ENCODE measurements at places on chromosomes 11 and 22. TPM values are rescaled to one million over a fixed set of nuclear protein-coding genes. Genes with fewer than 3 reads are reported as not detected.
A peak's percentile ranks its signal among the peaks of the same experiment; 100 is the strongest.

DNA sequence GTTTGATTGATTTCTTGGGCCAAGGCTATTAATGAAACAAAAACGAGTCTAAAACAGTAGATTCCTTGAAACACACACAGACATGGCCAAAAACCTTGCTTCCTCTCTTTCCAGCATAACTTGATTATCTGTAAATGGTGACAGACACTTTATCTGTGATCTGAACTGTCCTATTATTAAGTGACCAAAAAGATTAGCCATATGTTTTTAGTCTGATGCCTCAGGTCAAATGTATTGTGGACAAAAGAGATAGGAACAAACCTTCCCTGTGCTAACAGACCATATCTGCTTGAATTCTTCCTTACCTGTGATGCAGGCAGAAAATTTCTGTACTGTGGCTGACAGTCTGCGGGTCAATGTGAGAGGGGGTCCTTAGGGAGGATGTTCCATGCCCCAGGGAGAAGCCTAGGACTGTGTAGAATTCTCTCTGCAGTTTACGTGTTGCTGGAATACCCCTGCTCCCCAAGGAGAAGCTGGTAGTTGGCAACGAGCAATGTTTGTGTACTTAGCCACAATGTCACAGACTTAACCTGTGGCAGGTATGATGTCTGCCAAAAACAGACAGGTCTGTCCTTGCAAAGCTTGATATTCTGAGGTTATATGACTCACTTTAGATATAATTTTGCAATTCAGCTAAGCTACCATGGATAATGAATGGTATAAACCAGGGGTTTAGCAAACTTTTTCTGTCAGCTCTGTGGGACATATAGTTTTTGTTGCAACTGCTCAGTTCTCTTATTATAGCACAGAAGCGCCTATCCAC lies 31.2 kb downstream of the C11orf71 start:
- H3K27me3 ChIP-seq = no peaks in the 10 kb centered on the region
- H3K4me3 ChIP-seq = no peak overlapping the region
- no peak for DNase-seq
- no peaks in the 10 kb centered on the region for H3K36me3 ChIP-seq
- peaks cover 34% of the 10 kb centered on the region for H3K4me1 ChIP-seq

DNA sequence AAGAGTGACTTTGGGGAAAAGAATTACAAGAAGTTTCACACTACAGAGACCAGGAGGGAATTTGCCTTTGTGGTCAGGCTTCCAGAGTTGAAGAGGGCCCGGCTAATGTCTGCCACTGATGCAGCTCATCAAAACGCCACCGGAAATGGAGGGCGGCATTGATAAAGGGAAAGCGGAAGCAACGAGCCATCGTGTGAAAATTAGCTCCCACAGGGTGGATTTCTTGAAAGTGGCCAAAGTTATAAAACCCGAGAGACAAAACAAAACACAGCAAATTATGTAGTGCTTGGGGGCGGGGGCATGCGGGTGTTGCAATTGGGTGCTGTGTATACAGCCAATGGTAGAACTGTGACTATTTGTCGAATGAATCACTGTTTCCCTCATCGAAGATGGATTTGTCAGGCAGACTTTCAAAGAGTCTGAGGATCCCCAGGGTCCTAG lies 113.0 kb downstream of the ADAMTS15 start:
- no peaks in the 10 kb centered on the region for H3K4me1 ChIP-seq
- H3K27me3 ChIP-seq = no peaks in the 10 kb centered on the region
- no peak overlapping the region for H3K4me3 ChIP-seq
- DNase-seq = no peak
- no peak overlapping the region for H3K27ac ChIP-seq
- no peaks in the 10 kb centered on the region for H3K36me3 ChIP-seq

DNA sequence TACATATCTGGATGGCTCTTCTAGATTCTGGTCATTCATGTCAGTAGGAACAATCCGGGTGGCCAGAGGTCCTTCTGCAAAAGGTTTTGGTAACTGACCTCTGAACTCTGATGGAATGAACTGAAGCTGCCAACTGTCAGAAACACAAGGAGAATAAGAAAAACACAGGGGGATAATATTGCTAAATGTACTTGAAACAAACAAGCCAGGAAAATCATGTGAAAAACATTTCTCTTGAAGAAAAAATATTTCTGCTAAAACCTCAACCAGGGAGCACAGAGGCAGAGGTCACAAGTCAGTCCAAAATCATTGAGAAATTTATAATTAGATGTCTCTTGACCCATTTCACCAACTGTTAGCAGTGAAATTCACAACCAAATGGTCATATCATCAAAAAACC lies 35.2 kb downstream of the ALG9 start:
- H3K27ac ChIP-seq = no peak overlapping the region
- no peaks in the 10 kb centered on the region for H3K27me3 ChIP-seq
- H3K4me1 ChIP-seq = no peaks in the 10 kb centered on the region
- peaks cover 5% of the 10 kb centered on the region for H3K36me3 ChIP-seq
- no peak for DNase-seq

- H3K27me3 ChIP-seq = no peaks in the 10 kb centered on the region
- H3K4me1 ChIP-seq = no peaks in the 10 kb centered on the region
- no peak overlapping the region for H3K4me3 ChIP-seq
- no peaks in the 10 kb centered on the region for H3K36me3 ChIP-seq
- H3K27ac ChIP-seq = no peak overlapping the region
- DNase-seq = no peak
Measured at GRCh38 chr11:101158119-101158518, 28.5 kb upstream of the PGR start.

GRCh38 chr11:26551186-26551801 lies 20.8 kb downstream of the MUC15 start:
- DNase-seq = no peak
- H3K4me3 ChIP-seq = no peak overlapping the region
- no peaks in the 10 kb centered on the region for H3K27me3 ChIP-seq

- peak overlapping the region; percentile 81 for H3K4me3 ChIP-seq
- peaks cover 55% of the 10 kb centered on the region for H3K36me3 ChIP-seq
- no peak for DNase-seq
- H3K27me3 ChIP-seq = no peaks in the 10 kb centered on the region
- no peak overlapping the region for H3K27ac ChIP-seq
Measured at GRCh38 chr11:12007230-12007593, 1.2 kb downstream of the DKK3 start.

DNA sequence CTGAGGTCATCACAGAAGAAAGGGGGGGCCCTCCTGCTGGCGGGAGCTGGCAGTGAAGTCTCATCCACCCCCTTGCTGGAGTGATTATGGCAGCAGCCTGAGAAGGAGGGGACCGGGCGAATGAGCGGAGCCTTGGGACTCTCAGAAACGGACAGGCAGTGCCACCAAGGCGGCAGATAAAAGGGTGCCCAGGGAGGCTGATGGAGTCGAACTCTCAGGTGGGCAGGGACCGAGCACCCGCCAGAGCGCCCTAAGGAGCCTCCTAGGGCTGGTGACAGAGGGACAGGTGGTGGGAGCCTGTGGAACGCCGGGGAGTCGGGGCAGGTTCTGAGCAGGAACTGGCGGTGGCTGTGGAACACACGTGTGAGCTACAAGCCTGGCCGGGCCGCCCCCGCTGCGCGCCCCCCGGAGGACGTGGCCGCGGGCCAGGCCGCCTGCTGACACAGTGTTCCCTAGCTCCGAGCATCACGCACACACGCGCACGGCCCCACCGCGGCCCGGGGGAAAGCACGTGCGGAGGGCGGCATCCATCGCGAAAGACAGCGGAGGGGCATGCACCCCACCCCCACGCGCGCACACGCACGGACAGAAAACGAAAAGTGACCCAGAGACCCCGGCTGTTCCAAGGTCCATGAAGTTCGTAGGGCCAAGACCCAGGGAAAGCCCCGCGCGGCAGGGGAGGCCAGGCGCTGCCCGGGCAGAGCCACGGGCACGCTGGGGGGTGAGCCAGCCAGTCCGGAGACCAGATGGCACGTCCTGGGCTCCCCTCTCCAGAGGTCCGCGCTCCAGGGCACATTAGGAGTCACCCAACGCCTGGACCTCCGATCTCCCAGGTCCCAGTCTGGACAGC lies 1.0 kb downstream of the VWCE start:
- H3K36me3 ChIP-seq = peaks cover 17% of the 10 kb centered on the region
- no peak overlapping the region for H3K27ac ChIP-seq
- H3K4me3 ChIP-seq = peak overlapping the region; percentile 15

OR52J3 gene
- total RNA-seq = not detected

Measured in SJSA1 (cell line).